ENCODE measurements at places on chromosomes 3 and 15.

DNA sequence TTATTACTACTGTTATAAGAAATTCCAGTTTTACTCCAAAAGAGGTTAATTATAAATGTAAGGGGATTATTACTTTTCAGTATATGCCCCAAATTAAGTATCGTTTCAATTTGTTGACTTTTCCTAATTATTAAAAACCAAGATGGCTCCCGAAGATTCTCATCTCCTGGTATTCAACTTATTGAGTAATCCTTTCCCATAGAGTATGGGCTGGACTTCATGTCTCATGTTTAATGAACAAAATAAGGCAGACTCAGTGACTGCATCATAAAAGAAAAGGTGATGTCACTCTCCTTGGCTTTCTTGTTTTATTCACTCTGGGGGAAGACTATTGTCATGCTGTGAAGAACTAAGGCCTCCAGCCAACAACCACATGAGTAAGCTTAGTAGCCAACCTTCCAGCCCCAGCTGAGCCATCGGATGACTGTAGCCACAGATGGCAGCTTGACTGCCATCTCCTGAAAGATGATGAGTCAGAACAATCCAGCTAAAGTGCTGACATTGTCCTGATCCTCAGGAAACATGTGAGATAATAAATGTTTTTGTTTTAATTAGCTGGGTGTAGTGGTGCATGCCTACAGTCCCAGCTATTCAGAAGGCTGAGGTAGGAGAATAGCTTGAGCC lies 17.3 kb downstream of the IGF2BP2 start:
- DNase-seq, result no peak

DNA sequence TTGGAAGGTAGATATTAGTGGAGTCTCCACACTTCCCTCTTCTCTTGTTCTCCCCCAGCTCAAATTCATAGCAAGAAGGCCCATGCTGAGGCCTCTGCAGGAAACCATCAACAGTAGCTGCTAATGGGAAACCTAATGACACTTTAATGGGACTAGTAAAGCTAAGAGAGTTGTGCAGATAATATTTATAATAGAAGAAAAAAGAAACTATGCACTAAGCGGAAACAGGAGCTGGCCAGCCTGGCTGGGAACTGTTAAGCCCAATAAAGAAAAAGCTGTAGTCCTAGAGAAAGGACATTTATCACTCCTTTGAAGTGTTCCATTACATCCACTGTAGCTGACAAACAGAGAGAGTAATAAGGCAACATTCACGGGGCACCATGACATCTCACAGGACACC lies 229.6 kb downstream of the IGSF11 start:
- DNase-seq, result no peak

DNA sequence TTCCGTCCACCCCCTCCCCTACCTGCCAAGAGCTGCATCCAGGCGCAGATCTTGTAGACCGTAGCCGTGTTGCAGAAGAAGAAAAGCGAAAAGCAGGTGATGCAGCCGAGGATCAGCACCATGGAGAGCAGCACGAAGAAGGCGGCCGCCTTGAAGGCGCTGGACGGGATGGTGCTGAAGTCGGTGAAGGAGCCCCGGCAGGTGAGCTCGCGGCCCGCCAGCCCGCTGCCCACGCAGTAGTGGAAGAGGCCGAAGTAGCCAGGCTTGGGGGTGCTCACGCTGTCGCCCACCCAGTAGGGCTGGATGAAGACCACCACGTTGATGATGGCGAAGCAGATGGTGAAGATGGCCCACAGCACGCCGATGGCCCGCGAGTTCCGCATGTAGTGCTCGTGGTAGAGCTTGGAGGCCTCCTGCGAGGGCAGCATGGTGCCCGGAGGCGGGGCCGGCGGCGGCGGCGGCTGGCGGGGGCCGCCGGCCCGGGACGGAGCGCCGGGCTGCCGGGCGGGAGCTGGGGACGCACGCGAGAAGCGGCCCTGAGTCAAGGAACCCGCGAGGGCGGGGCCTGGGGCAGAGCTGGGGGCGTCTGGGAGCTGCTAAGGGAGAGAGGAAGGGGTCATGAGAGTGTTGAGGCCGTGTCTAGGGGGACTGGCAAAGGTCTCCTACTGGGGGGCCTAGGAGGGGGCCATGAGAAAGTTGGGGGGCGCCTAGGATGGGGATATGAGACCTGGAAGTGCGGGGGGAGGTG lies 1.2 kb downstream of the LHFPL4 start:
- DNase-seq, result peak; percentile 7

DNA sequence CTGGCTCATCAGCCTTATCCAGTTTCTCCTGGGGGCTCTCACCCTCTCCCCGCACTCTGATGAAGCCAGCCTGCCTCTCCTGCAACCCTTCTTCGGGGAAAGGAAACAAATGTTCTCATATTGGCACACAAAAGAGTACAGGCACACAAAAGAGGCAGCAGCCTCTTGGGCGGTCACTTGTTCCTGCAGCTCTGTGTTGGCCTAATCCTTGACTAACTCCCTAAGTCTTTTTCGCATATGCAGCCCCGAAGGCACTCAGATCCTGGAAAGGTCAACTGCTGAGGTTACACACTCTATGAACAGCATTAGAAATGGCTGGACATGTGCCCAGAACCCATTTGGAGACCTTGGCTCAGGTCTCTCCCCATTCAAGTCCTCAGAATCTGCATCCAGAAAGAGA lies 7.4 kb upstream of the CAMP start:
- no peak for DNase-seq

- DNase-seq, result no peak
Measured at GRCh38 chr15:75327491-75327890, 8.4 kb upstream of the COMMD4 start.

DNA sequence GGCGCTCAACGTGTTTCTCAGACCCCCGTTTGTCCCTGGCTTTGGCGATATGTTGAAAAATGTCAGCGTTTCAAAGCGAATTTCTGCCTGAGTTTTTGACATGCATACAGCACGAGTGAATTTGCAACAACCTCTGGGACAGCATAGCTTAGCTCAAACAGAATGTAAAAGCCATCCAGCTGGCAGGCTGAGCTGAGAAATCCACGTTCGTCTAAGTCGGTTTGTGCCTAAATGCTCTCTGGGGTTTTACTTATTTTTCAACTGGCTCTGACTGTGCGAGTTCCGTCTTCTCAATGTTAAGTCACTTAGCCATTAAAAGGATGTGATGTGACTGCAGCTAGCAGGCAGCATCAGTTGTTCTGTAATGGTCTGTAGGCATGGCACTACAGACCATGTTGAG lies 243.5 kb upstream of the SLCO3A1 start:
- DNase-seq, result no peak

DNA sequence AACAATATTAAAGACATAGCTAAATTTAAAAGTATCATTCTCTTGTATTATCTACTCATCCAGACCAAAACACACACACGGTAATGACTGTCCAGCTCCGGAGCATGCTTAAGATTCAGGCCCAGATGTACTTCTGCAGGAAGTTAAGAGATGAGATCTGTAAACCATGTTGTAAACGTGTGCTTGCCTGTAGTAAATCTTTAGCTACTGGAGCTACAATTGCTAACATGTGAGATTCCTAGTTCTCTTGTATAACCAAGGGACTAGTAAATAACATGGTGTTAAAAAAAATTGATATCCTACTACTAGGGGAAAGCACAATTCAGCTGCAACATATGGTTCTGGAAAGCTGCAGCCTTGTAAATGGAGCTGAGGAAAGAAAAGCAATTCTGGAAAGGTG lies 651.7 kb upstream of the CCDC54 start:
- DNase-seq, result peak; percentile 30

DNA sequence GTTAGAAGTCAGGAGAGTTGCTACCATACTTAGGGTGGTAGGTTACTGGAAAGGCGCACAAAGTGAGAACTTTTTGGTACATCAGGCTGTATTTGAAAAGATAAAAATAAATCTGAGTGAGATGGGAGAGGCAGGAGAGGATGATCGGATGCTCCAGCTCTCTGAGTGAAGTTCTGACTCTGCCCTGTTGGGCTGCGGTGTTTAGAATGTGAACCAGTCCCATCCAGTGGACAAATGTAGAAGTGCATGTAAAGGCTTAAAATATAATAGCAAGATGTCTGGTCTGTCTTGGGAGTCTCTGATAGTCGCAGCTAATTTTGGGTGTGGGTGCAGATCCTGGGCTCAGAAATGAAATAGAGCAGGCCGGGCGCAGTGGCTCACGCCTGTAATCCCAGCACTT lies 30.4 kb downstream of the ACKR2 start:
- peak; percentile 32 for DNase-seq
